CD8-positive, alpha-beta memory T cell (primary cell): ENCODE measurements at places on chromosomes 2 and 18. TPM values are rescaled to one million over a fixed set of nuclear protein-coding genes. Genes with fewer than 3 reads are reported as not detected.

GRCh38 chr2:10581021-10581420 is 108.8 kb downstream of the NOL10 start:
- no peak for DNase-seq
- peaks cover 13% of the 10 kb centered on the region for H3K36me3 ChIP-seq
- H3K27ac ChIP-seq: no peak overlapping the region
- H3K4me3 ChIP-seq: no peak overlapping the region
- no peaks in the 10 kb centered on the region for H3K4me1 ChIP-seq

DNA sequence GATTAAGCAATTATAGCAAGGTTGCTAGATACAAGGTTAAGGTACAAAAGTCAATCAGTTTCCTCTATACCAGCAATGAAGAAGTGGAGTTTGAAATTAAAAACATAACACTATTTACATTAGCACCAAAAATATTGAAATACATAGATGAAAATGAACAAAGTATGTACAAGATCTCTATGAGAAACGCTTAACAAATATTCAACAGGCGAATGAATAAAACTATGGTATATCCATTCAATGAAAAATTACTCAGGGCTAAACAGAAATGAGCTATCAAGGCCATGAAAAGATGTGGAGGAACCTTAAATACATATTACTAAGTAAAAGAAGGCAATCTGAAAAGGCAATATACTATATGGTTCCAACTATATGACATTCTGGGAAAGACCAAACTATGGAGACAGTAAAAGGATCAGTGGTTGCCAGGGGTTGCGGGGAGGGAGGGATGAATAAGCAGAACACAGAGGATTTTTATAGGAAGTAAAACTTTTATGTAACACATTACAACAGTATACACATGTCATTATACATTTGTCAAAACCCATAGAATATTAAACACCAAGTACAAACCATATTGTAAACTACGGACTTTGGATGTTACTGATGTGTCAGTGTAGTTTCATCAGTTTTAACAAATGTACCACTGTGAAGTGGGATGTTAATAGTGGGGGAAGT is 62.1 kb downstream of the RMDN2 start:
- H3K36me3 ChIP-seq: no peaks in the 10 kb centered on the region
- no peaks in the 10 kb centered on the region for H3K4me1 ChIP-seq
- no peaks in the 10 kb centered on the region for H3K27me3 ChIP-seq
- no peak overlapping the region for H3K4me3 ChIP-seq

DNA sequence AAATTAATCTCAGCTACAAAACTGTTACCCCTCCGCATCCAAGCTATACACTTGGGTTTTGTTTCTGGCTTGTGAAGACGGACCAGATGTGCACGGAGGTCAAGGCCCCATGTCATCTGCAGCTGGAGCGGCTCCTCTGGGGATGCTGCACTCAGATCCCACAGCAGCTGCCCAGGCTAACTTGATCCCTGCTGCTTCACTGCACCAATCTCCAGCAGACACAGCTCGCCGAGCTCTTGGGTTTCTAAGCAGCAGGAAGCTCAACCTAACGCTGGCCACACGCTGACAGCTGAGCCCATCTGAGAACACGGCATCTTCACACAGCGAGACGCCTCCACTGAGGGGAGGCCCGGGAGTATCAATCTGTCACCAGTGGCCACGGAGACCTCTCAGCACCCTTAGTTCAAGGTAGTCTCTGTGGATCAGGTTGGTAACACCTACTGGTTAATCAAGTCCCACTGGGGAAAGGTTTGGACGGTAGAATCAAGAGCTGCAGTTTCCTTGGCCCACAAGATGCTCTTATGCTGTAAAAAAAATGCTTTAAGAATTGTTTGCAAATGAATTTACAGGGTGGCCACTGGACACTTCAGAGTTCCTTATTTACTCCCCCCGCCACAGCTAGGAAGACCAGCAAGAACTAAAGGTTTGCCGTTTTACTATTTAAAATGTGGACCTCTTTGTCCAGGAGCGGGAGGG is 67.5 kb downstream of the EMILIN2 start:
- no peaks in the 10 kb centered on the region for H3K27me3 ChIP-seq
- no peak overlapping the region for H3K27ac ChIP-seq
- no peak for DNase-seq
- no peak overlapping the region for H3K4me3 ChIP-seq
- H3K4me1 ChIP-seq: no peaks in the 10 kb centered on the region
- peaks cover 23% of the 10 kb centered on the region for H3K36me3 ChIP-seq

GRCh38 chr2:157492189-157492773 is 48.4 kb upstream of the CYTIP start:
- H3K36me3 ChIP-seq: no peaks in the 10 kb centered on the region
- no peaks in the 10 kb centered on the region for H3K27me3 ChIP-seq
- no peak overlapping the region for H3K4me3 ChIP-seq

- H3K4me3 ChIP-seq: no peak overlapping the region
- no peaks in the 10 kb centered on the region for H3K36me3 ChIP-seq
- H3K27me3 ChIP-seq: no peaks in the 10 kb centered on the region
- no peaks in the 10 kb centered on the region for H3K4me1 ChIP-seq
- H3K27ac ChIP-seq: no peak overlapping the region
Measured at GRCh38 chr2:55078956-55079355, 28.7 kb upstream of the RTN4 start.

DNA sequence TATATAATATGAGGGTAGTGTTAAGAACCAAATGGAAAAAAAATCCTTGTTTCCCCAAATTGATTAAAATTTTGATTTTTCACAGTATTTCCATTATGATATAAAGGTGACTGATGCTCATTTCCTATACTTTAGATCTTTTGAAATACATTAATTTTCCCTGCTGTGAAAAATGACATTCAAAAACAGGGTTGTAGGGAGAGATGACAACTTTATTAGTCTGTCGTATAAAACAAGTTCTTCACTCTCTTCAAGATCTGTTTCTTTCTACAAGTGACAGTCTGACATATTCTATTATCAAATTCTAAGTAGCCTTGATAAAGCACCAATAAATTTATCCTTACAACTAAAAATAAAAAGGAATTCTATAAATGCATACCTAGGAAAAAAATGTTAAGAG is 45.3 kb upstream of the VWC2L start:
- no peaks in the 10 kb centered on the region for H3K4me1 ChIP-seq
- H3K27me3 ChIP-seq: no peaks in the 10 kb centered on the region
- no peak for DNase-seq
- H3K4me3 ChIP-seq: no peak overlapping the region

DNA sequence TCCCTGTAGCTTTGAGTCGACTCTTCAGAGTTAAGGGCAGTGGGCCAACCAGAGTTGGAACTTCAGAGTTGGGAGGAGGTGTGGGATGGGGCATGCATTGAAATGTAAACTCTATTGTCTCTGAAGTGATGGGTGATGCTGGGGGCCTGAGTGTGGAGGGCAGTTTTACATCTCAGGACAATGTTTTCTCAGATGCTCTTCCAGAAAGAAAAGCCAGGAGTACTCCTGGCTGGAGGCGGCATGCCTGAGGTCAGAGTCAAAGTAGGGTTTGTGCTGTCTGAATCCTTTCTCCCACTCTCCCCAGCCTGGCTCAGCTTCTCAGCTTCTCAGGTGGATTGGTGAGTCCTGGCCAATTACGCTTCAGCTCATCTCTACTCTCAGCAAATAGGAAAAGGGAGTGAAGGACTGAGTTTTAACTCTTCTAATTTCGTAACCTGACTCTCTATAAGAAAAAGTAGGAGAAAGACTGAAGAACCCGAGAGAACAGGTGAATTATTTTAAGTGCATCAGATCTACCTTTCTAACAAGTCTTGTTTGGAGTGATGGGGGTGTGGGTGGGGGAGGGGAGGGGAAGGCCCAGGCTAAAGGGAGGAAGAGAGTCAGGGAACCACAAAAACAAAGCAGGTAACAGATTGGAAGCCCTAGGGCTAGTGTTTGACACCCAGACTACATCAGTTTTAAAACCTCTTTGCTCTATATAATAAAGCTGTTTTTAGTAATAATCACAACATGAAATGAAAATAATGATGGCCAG is 107.5 kb upstream of the PELI1 start:
- no peak for DNase-seq
- no peaks in the 10 kb centered on the region for H3K27me3 ChIP-seq
- no peak overlapping the region for H3K27ac ChIP-seq
- no peak overlapping the region for H3K4me3 ChIP-seq
- H3K4me1 ChIP-seq: no peaks in the 10 kb centered on the region
- no peaks in the 10 kb centered on the region for H3K36me3 ChIP-seq

- peaks cover 13% of the 10 kb centered on the region for H3K4me1 ChIP-seq
- H3K36me3 ChIP-seq: no peaks in the 10 kb centered on the region
Measured at GRCh38 chr2:24540011-24540477, 49.0 kb downstream of the NCOA1 start.

Gene RBMS1
- total RNA-seq: 50.3 TPM

GRCh38 chr2:81234711-81235110 is 930.2 kb upstream of the LRRTM1 start:
- no peak for DNase-seq
- H3K4me3 ChIP-seq: no peak overlapping the region
- H3K36me3 ChIP-seq: no peaks in the 10 kb centered on the region

Gene FAM237A
- not detected for total RNA-seq

DNA sequence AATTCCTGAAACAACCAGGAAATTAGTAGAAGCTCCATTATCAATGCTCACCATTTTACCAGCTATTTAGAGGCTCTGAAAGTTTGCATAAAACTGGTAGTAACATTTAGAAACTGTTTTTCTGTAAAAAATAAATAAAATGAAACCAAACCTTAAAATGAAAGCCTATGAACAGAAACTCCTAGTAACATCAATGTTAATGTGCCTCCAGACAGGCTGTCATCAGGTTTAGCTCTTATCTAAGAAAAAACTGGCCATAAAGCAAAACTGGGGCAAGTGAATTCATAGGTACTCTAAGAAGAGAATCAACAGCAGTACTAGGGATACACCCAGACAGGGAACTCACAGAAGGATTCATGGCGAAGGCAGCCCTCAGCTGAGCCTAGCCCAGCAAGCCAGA is 8.0 kb downstream of the E2F6 start:
- no peak for DNase-seq
- H3K4me3 ChIP-seq: no peak overlapping the region
- no peaks in the 10 kb centered on the region for H3K4me1 ChIP-seq
- no peak overlapping the region for H3K27ac ChIP-seq
- peaks cover 9% of the 10 kb centered on the region for H3K36me3 ChIP-seq

DNA sequence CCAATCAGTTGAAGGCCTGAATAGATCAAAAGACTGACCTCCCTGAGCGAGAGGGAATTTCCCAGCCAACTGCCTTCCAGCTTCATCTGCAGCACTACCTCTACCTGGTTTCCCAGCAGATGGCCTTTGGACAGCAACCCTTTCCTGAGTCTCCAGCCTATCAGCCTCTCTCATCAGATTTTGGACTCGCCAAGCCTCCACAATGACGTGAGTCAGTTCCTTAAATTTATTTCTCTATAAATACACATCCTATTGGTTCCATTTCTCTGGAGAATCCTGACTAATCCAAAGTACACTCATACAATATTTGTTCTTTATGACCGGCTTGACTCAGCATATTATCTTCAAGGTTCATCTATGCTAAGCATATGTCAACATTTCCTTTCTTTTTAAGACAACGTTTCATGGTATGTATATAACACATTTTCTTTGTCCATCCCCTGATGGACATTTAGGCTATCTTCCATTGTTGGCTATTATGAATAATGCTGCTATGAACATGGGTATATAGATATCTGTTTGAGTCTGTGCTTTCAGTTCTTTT is 294.6 kb downstream of the LRATD1 start:
- H3K36me3 ChIP-seq: no peaks in the 10 kb centered on the region
- H3K4me3 ChIP-seq: no peak overlapping the region
- DNase-seq: no peak
- no peak overlapping the region for H3K27ac ChIP-seq

Gene UGT1A4
- total RNA-seq: not detected

Gene SLC8A1
- 0.15 TPM for total RNA-seq

Gene GDF7
- not detected for total RNA-seq

- no peaks in the 10 kb centered on the region for H3K27me3 ChIP-seq
- DNase-seq: no peak
- H3K36me3 ChIP-seq: no peaks in the 10 kb centered on the region
- no peak overlapping the region for H3K4me3 ChIP-seq
Measured at GRCh38 chr2:56676966-56677365, 493.2 kb downstream of the CCDC85A start.

Gene MC5R
- not detected for total RNA-seq

Gene NPPC
- total RNA-seq: not detected

GRCh38 chr18:74692367-74693013 is 94.8 kb downstream of the ZNF407 start:
- no peak overlapping the region for H3K4me3 ChIP-seq
- H3K27me3 ChIP-seq: no peaks in the 10 kb centered on the region
- H3K36me3 ChIP-seq: no peaks in the 10 kb centered on the region
- no peak overlapping the region for H3K27ac ChIP-seq
- DNase-seq: no peak

GRCh38 chr2:17792515-17792914 is 23.7 kb upstream of the MSGN1 start:
- H3K27me3 ChIP-seq: peaks cover 12% of the 10 kb centered on the region
- no peak for DNase-seq
- H3K4me1 ChIP-seq: no peaks in the 10 kb centered on the region

DNA sequence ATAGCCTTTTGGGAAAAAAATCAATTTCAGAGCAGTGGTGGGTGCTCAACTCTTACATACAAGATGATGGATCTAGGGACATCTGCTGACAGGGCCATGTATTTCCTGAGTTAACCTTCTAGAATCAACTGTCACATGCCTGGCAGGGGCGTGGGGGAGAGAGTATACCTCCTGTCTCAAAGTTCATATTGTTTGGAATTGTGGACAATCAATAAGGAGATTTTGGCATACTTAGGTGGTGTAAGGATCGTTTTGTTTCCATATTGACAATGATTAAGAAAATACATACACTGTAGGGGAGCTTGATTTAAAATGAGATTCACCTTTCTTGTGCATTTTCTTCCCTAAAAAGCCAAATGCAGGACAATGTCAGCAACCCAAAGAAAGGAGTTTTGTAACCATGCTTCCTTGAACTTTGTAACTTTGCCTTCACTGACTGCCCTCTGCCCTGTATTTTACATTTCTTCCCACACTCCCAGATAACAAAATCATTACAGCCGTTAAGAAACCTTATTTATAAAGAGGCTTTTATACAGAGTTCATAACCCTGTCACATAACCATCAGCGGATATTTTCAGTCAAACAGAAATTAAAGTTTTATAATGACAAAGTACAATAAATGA is 88.4 kb downstream of the MEP1B start:
- no peaks in the 10 kb centered on the region for H3K4me1 ChIP-seq
- no peaks in the 10 kb centered on the region for H3K27me3 ChIP-seq

Gene DSG1
- total RNA-seq: not detected

GRCh38 chr18:58863539-58864145 is 1.0 kb upstream of the ZNF532 start:
- H3K4me3 ChIP-seq: no peak overlapping the region
- no peaks in the 10 kb centered on the region for H3K36me3 ChIP-seq
- no peak overlapping the region for H3K27ac ChIP-seq
- DNase-seq: peak; percentile 19
- H3K27me3 ChIP-seq: peaks cover 4% of the 10 kb centered on the region

GRCh38 chr2:132253496-132254305 is 91.9 kb upstream of the ANKRD30BL start:
- H3K4me3 ChIP-seq: no peak overlapping the region
- no peaks in the 10 kb centered on the region for H3K36me3 ChIP-seq
- H3K27me3 ChIP-seq: no peaks in the 10 kb centered on the region

Gene NT5DC4
- total RNA-seq: not detected

GRCh38 chr2:174951745-174952144 is 53.4 kb downstream of the CHN1 start:
- no peak overlapping the region for H3K4me3 ChIP-seq
- no peaks in the 10 kb centered on the region for H3K27me3 ChIP-seq
- no peak overlapping the region for H3K27ac ChIP-seq
- DNase-seq: no peak
- no peaks in the 10 kb centered on the region for H3K36me3 ChIP-seq

GRCh38 chr2:101698014-101698843 is 722 bp downstream of the MAP4K4 start:
- H3K4me1 ChIP-seq: peaks cover 25% of the 10 kb centered on the region
- DNase-seq: peak; percentile 37
- peak overlapping the region; percentile 78 for H3K4me3 ChIP-seq
- H3K27ac ChIP-seq: peak overlapping the region; percentile 64
